ENCODE measurements at places on chromosomes 1 and 21. TPM values are rescaled to one million over a fixed set of nuclear protein-coding genes. Genes with fewer than 3 reads are reported as not detected.

CHAF1B gene
- total RNA-seq, result 4.1 TPM

PTGFRN gene
- 82.7 TPM for total RNA-seq

IVL gene
- not detected for total RNA-seq

PYHIN1 gene
- not detected for total RNA-seq

NEK2 gene
- total RNA-seq, result 1.5 TPM

SYT14 gene
- total RNA-seq, result 8.1 TPM

ITSN1 gene
- total RNA-seq, result 35.3 TPM

HUNK gene
- not detected for total RNA-seq

SNX27 gene
- total RNA-seq, result 38.5 TPM

RBM34 gene
- total RNA-seq, result 70.7 TPM

SPATA1 gene
- total RNA-seq, result 1.3 TPM

AGMAT gene
- 0.99 TPM for total RNA-seq

TSPAN2 gene
- not detected for total RNA-seq

INAVA gene
- total RNA-seq, result not detected

TAS1R3 gene
- 0.50 TPM for total RNA-seq

APOBEC4 gene
- not detected for total RNA-seq

CFHR2 gene
- total RNA-seq, result not detected

SPATA17 gene
- 0.50 TPM for total RNA-seq

USP33 gene
- 120 TPM for total RNA-seq

SH2D2A gene
- not detected for total RNA-seq

ABCA4 gene
- total RNA-seq, result not detected

TLR5 gene
- not detected for total RNA-seq

LHX4 gene
- total RNA-seq, result not detected

NPHS2 gene
- total RNA-seq, result not detected

OR14I1 gene
- total RNA-seq, result not detected

RHBDL2 gene
- total RNA-seq, result 0.73 TPM

GJA8 gene
- total RNA-seq, result not detected

IL22RA1 gene
- 0.17 TPM for total RNA-seq

RAB7B gene
- 12.4 TPM for total RNA-seq

OR2T29 gene
- total RNA-seq, result not detected

RHOU gene
- total RNA-seq, result 0.99 TPM

PLEKHA6 gene
- 2.3 TPM for total RNA-seq

FYB2 gene
- not detected for total RNA-seq

EFNA3 gene
- total RNA-seq, result 1.3 TPM

ANGPTL7 gene
- total RNA-seq, result 1.7 TPM

PLPP3 gene
- 265 TPM for total RNA-seq

HSPA13 gene
- total RNA-seq, result 31.8 TPM

EDARADD gene
- total RNA-seq, result under 0.01 TPM

NT5C1A gene
- not detected for total RNA-seq

TMOD4 gene
- 0.29 TPM for total RNA-seq

Data from smooth muscle cell of trachea (primary cell).